ENCODE measurements at places on chromosomes 16 and 17. TPM values are rescaled to one million over a fixed set of nuclear protein-coding genes. Genes with fewer than 3 reads are reported as not detected.

- no peak overlapping the region for H3K4me3 ChIP-seq
- no peak overlapping the region for H3K27ac ChIP-seq
- H3K36me3 ChIP-seq: no peaks in the 10 kb centered on the region
- no peaks in the 10 kb centered on the region for H3K4me1 ChIP-seq
- no peaks in the 10 kb centered on the region for H3K27me3 ChIP-seq
These were observed 367.8 kb upstream of the SOX9 start for GRCh38 chr17:71753070-71753469.

Gene SSTR5
- not detected for total RNA-seq

DNA sequence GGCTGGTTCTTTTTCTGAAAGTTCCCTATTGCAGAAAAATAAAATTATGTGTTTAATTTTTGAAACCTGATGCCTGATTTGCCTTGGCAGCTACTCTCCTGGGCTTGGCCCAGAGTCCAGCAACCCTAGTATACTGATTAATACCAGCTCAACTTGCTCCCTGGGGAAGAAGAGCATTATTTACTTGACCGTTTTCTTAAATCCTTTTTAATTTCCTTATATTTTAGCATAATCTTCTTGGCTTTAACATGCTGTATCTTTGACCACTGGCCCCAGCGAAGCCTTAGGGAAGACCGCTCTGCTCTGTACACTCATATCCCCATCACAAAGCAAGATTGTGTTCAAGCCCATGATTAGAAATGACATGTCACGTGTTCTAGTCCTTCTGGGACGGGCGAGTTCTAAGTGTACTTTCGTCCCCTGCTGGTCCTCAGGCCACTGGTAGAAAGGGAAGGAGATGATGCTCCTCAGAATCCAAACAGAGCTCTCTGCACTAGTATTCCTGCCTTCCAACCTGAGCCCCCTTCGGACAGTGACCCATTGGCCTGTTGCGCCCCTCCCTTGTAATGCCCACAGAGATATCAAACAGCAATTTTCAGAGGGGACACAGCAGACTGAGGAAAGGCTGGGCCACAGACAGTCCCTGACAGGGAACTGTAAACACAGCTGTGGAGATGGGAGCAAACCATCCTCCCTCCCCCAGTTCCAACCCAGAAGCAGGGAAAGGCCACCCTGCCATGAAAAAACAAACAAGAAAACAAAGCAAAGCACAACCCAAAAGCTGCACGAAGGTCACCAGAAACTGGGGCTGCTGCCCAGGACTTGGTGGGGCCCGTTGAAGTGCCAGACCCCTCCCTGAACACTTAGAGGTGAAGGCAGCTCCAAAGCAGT, 4.3 kb upstream of the EZH1 start:
- peaks cover 25% of the 10 kb centered on the region for H3K4me1 ChIP-seq
- no peaks in the 10 kb centered on the region for H3K27me3 ChIP-seq
- no peaks in the 10 kb centered on the region for H3K36me3 ChIP-seq
- no peak for DNase-seq

Gene ELMO3
- total RNA-seq: 33.9 TPM

- no peak overlapping the region for H3K27ac ChIP-seq
- DNase-seq: no peak
- peaks cover 6% of the 10 kb centered on the region for H3K27me3 ChIP-seq
- no peaks in the 10 kb centered on the region for H3K36me3 ChIP-seq
These were observed 22.8 kb downstream of the UBALD1 start for GRCh38 chr16:4591706-4592470.

Gene SLC16A13
- 3.1 TPM for total RNA-seq

Gene C16orf89
- 0.38 TPM for total RNA-seq

GRCh38 chr16:68907781-68908181, 64.5 kb downstream of the TANGO6 start:
- DNase-seq: no peak
- peaks cover 18% of the 10 kb centered on the region for H3K4me1 ChIP-seq
- no peak overlapping the region for H3K4me3 ChIP-seq

Gene KRTAP3-2
- total RNA-seq: 0.57 TPM

DNA sequence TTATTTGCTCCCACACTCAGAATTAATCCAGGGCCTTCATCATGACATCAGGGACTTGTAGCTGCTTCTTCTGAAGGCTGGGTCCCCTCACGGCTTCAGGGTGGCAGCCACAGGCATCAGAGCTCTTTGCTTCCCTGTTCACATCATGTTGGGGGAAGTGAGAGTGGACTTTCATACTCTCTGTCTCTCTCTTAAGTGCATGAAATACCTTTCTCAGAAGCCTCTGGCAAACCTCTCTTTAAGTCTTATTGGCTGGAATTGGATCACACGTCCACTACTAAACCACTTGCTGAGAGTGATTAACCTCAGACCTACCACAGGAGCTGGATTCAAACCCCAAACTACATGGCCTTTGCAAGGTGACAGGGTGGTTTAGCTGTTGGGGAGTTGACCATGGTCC, 17.7 kb upstream of the SALL1 start:
- H3K4me1 ChIP-seq: no peaks in the 10 kb centered on the region
- no peak overlapping the region for H3K27ac ChIP-seq
- no peaks in the 10 kb centered on the region for H3K36me3 ChIP-seq
- H3K4me3 ChIP-seq: no peak overlapping the region
- no peaks in the 10 kb centered on the region for H3K27me3 ChIP-seq

- H3K36me3 ChIP-seq: peaks cover 11% of the 10 kb centered on the region
- DNase-seq: no peak
- H3K4me1 ChIP-seq: peaks cover 59% of the 10 kb centered on the region
- H3K27me3 ChIP-seq: no peaks in the 10 kb centered on the region
- H3K27ac ChIP-seq: peak overlapping the region; percentile 93
- peak overlapping the region; percentile 69 for H3K4me3 ChIP-seq
These were observed 1.1 kb upstream of the STUB1 start for GRCh38 chr16:678858-679813.

Gene INCA1
- 0.31 TPM for total RNA-seq

DNA sequence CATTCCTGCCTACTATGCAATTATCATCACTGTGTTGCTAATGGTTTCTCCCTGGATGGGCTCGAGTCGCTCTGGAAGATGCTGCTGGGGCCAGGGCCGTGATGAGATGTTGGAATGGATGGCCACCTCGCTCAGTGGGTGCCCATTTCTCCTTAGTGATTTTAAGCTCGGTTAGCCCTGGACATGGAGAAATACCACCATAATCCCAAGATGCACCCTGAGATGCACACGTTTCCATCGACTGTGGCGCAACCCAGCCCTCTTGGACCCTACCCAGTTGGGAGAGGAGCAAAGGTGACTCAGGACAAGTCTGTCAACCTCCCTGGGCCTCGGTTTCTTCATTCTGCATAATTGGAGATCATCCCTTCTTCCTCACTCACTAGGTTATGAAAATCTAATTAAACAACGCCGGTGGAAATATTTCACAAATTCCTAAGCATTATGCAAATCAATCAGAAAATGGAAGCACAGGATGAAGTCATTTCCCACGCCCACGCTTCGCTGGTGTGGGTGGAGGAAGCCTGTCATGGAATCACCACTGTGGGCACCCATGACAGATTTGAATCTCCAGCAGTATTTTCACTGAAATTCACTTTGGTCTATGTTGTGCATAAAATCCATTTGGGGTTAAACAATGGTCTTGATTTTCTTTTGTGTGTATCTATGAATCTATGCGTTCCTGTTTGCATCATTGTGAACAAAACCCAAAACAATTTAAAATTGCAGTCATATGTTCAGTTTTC, 195.2 kb downstream of the AXIN2 start:
- no peak overlapping the region for H3K27ac ChIP-seq
- H3K4me3 ChIP-seq: no peak overlapping the region
- no peak for DNase-seq
- no peaks in the 10 kb centered on the region for H3K27me3 ChIP-seq

DNA sequence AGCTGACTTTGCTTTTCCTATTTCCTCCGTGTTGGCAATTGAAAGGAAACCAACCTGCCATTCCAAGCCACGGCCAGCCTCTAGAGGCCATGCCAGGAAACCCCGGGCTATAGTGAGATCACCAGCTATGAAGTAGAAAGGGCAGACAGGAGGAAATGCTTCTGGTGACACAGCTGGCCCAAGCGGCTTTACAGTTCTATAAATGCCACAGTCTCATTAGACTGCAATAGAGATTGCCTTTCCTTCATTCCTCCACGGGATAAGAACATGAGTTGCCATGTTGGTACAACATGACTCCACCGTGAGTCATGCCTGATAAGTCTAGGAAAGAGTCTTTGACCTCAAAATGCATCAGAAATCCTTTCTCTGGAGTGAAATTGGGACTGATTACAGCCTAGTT, 384.9 kb downstream of the GRIN2A start:
- no peak overlapping the region for H3K27ac ChIP-seq
- H3K36me3 ChIP-seq: no peaks in the 10 kb centered on the region

DNA sequence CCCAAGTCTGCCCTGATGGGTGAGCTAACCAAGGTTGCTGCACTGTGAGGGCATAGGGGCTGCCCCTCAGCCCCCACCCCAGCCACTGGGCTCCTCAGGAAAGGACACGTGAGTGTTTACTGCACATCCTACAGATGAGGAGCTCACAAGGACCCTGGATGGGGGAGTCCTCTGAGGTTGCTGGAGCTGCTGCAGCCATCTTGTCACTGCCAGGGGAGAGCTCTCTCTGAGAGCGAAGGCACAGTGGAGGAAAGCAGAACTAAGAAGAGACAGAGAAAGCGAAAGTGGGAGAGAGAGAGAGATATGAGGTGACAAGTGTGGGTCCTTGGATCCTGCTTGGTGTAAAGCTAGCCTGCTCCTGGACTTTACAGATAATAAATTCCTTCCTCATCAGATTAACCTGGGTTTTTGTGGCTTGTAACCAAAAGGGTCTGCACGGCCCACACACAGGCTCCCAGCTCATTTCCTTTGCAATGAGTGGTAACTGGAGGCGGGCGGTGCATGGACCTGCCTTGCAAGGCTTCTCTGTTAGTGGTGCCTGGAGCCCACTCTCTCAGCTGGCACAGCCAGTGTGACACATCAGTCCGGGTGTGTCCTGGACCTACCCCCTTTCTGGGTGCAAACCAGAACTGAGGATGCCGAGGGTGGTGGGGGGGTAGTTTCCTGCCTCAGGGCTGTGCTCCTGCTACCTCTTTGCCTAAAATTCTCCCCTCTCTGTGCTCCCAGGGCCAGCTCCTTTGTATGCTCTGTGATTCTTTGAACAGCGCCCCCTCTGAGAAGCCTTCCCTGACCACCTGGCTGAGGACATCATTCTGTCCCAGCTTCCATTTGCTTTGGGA, 14.2 kb downstream of the SNX20 start:
- H3K27me3 ChIP-seq: no peaks in the 10 kb centered on the region
- H3K27ac ChIP-seq: peak overlapping the region; percentile 65
- H3K4me3 ChIP-seq: peak overlapping the region; percentile 35
- DNase-seq: no peak
- H3K36me3 ChIP-seq: no peaks in the 10 kb centered on the region

GRCh38 chr17:1124896-1125787, 54.6 kb downstream of the ABR start:
- DNase-seq: no peak
- H3K36me3 ChIP-seq: no peaks in the 10 kb centered on the region
- peaks cover 21% of the 10 kb centered on the region for H3K4me1 ChIP-seq
- no peak overlapping the region for H3K27ac ChIP-seq
- H3K4me3 ChIP-seq: no peak overlapping the region
- H3K27me3 ChIP-seq: no peaks in the 10 kb centered on the region

- no peaks in the 10 kb centered on the region for H3K36me3 ChIP-seq
- peak overlapping the region; percentile 83 for H3K27ac ChIP-seq
- DNase-seq: peak; percentile 80
- peak overlapping the region; percentile 59 for H3K4me3 ChIP-seq
- no peaks in the 10 kb centered on the region for H3K27me3 ChIP-seq
- peaks cover 47% of the 10 kb centered on the region for H3K4me1 ChIP-seq
These were observed 4.4 kb downstream of the FMNL1 start for GRCh38 chr17:45225964-45226530.

- H3K27me3 ChIP-seq: no peaks in the 10 kb centered on the region
- no peaks in the 10 kb centered on the region for H3K36me3 ChIP-seq
- no peak for DNase-seq
- H3K4me1 ChIP-seq: no peaks in the 10 kb centered on the region
- H3K4me3 ChIP-seq: no peak overlapping the region
These were observed 111.6 kb downstream of the SHISA9 start for GRCh38 chr16:13013043-13013442.

DNA sequence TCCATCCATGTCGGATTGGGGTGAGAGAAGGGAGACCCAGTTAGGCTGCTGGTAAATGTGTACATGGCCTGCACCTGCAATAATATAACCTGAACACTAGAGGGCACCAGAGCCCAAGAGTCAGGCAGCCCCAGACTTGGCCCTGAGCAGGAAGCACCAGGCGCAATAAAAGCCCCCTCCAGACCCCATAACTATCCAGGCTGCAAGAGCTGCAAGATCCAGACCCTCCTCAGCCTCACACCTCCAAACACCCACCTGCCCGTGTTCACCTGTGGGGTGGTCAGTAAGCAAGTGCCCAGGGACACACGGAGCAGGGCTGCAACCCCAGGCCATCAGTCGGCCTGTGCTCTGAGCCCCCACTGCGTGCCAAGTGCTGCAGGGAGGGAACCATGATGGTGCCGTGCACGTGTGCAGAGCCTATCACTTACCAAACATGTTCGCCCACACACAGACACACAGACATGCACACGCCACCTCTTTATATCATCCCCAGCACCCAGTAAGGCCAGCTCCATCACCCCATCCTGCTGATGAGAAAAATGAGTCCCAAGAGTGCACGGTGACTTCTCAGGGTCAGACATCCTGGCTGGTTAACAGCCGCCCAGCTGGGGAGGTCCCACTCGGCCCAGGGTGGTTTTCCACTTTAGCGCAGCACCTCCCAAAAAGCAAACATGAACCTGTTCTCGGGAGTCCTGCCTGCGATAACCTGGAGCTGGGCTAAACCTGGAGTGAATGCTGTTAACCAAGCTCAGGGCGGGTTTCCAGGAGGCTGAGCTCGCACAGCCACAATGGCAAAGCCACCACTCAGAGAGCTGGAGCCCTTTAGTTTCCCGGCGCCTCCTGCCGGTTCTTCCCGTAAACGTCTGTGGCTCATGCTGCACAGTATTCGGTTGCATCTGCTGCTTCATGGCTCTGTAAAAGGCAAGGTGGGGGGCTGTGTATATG, 439.8 kb downstream of the SOX9 start:
- H3K27me3 ChIP-seq: no peaks in the 10 kb centered on the region
- H3K27ac ChIP-seq: no peak overlapping the region
- H3K4me3 ChIP-seq: no peak overlapping the region
- no peaks in the 10 kb centered on the region for H3K4me1 ChIP-seq
- H3K36me3 ChIP-seq: no peaks in the 10 kb centered on the region
- no peak for DNase-seq

GRCh38 chr17:80722661-80723060, 178.0 kb downstream of the RPTOR start:
- H3K4me3 ChIP-seq: no peak overlapping the region
- H3K4me1 ChIP-seq: no peaks in the 10 kb centered on the region
- no peaks in the 10 kb centered on the region for H3K27me3 ChIP-seq
- peaks cover 4% of the 10 kb centered on the region for H3K36me3 ChIP-seq
- DNase-seq: no peak
